Effector CD8-positive, alpha-beta T cell (primary cell): ENCODE measurements at places on chromosomes 11 and 22.

- DNase-seq = no peak
These were observed 220.7 kb upstream of the BLID start for GRCh38 chr11:122336706-122337105.

- DNase-seq = no peak
These were observed 77.8 kb upstream of the DDI1 start for GRCh38 chr11:103958475-103959215.

GRCh38 chr11:72642043-72642883 lies 32.0 kb downstream of the PDE2A start:
- no peak for DNase-seq

- DNase-seq = no peak
These were observed 90.0 kb downstream of the ARHGAP42 start for GRCh38 chr11:100777103-100777502.

DNA sequence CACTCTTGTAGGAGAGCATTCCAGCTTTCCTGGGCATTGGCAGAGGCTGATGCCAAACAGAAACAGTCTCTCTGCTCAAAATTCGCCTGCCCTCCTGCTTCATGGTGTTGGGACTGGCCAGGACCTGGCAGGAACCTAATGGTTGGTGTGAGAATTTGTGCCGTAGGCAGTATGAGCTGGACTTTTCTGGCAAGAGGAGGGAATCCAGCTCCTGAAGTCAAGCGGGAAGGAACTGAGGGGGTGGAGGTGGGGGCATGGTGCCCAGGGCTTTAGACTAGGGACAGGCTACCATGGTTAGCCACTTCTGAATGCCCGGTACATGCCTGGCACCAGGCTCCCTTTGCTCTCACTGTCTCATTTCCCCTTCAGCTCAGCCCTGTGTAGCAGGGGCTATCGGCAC lies 6.9 kb upstream of the TOMM22 start:
- DNase-seq = no peak

- no peak for DNase-seq
These were observed 1.8 kb downstream of the CD82 start for GRCh38 chr11:44566952-44567875.

- no peak for DNase-seq
These were observed 1031.1 kb downstream of the TBC1D22A start for GRCh38 chr22:47793304-47794101.

- no peak for DNase-seq
These were observed 66.1 kb downstream of the SCN3B start for GRCh38 chr11:123588117-123588863.

GRCh38 chr22:29225422-29226090 lies 19.9 kb downstream of the EMID1 start:
- DNase-seq = no peak

GRCh38 chr11:120773501-120774031 lies 250.3 kb upstream of the TBCEL start:
- no peak for DNase-seq

- DNase-seq = no peak
These were observed 28.1 kb downstream of the ALKBH3 start for GRCh38 chr11:43908683-43909082.

DNA sequence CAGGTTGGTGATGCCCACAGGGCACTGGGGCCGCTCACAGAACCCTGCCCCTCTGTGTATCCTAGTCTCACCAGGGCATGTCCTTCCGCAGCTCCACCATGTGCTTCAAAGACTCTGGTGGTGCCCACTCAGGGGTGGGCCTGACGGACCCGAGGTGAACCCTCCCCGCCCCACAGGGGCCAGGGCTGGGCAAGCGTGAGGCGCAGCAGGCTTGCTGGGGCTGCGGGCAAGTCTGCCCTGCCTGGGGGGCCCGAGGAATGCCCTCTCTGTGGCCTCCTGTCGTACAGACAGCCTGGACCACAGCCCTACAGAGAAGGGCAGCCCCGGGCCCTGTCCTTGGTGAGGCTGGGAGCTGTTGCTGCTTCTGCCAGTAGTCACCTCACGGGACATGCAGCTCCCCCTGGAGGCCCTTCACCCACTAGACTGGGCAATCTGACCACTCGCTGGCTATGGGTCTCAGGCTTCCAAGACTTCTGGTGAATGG lies 40.2 kb downstream of the TBX1 start:
- DNase-seq = no peak

GRCh38 chr22:41919357-41920224 lies 4.7 kb upstream of the SHISA8 start:
- DNase-seq = peak; percentile 42

DNA sequence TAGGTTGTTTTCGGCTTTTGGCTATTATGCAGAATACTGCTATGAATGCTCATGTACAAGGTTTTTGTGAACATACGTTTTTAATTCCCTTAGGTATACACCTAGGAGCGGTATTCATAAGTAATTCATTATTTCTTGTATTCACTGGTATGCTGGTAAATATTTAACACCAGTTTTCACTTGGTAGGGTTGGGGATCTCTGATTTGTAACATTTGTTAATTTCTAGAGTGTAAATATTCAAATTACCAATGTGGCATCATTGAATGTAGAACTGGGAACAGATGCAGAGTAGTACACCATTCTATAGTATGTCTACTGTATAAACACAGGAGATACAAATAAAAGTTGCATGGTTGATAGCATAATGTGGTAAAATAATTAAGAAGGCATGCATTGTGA lies 16.3 kb downstream of the GVQW3 start:
- no peak for DNase-seq

- DNase-seq = no peak
These were observed 113.0 kb downstream of the ARHGAP8 start for GRCh38 chr22:44865193-44866057.

GRCh38 chr11:129451524-129451923 lies 75.9 kb downstream of the BARX2 start:
- DNase-seq = no peak

- no peak for DNase-seq
These were observed 178.1 kb downstream of the ST3GAL4 start for GRCh38 chr11:126533560-126533959.

DNA sequence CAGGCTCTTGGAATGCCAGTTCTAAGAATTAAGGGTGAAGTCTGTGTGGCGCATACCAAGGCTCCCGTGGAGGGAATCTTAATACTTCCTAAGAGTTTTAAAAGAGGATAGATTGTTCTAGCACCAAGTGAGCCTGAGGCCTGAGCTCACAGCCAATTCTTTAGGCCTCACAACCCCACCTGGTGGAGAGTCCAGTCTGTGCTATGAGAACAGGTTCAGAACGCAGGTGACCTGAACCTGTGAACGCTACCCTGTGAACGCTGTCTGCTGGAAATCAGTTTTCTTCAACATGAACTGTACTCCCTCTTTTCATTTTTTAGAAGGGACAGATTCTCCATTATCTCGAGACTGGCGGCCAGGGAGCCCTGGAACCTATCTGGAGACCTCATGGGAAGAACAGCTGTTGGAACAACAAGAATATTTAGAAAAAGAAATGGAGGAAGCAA lies 43.2 kb upstream of the DLAT start:
- DNase-seq = peak; percentile 36

DNA sequence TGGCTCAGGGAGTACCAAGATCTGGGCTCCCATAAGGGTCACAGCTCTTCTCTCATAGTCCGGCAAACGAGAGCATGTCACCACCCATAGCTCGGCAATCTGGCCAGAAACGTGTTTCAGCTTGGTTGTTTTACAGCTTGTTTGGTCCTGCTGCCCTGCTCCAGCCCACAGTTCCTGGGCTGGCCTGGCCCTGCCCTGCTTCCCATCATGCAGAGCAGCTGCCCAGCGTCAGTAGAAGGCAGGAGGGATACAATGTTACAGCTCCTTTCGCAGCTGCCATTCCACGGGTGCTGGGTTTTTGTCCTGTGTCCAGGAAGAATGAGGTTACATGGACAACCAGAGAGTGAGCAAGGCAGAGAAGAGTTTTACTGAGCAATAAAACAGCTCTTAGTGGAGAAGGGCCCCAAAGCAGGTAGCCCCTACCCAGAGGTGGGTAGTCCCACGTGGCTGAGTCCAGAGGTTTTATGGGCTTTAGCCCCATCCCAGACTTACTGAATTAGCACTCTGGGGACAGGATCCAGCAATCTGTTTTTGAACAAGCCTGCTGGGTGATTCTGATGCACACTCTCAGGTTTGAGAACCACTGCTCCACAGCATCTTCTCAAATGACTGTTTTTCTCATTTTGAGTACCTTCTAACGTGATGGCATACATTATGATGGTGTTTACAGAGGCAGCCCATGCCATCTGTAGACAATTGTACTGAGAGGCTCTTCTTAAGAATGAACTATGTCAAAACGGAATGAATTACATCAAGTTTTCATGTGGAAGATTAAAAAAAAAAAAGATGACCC lies 5.8 kb upstream of the MS4A18 start:
- DNase-seq = no peak

DNA sequence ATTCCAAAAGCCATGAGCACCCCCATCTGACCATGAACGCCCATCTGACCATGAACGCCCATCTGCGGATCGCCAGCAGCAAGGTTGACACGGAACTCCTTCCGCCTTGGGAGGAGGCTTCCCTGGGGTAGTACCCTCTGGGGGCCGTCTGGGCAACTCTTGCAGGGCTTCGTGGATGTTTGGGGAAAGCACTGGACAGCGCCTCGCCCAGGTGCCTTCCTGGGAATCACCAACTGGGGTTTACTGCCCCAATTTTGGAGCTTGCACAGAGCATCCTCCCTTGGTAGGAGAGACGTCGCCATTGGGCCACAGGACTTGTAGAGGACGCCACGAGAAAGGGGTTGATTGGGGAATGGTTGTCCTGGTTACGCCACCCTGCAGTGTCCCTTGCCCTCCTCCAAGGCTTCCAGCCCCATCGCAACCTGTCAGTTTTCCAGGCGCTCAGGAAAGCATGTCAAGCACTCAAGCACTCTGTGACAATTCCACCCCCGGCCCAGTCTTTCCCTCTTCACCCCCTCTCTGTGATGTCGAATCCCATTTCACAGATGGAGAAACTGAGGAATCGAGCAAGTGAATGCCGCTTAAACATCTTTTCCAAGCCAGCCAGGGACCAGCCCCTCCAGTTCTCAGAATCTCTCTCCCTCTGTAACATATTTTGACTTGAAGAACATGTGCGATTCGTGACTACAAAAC lies 914 bp upstream of the PRDM11 start:
- no peak for DNase-seq

GRCh38 chr22:50298937-50299784 lies 8.3 kb downstream of the PLXNB2 start:
- no peak for DNase-seq

DNA sequence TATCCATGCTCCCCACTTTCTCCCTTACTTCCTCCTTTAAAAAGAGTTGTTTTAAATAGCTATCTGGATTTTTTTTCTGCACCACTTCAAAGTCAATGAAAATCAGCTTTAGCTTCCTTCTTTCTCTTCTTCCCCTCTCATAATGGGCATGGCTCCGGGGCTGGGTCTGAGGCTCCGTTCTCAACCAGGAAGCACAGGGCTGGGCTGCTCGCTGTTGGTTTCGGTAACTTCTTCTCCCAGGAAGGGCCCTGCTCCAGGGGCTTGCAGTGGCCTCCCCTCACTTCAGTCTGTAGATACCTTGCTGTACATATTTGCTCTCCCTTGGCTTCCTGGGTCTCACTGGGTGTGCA lies 23.8 kb downstream of the MICAL2 start:
- DNase-seq = no peak

DNA sequence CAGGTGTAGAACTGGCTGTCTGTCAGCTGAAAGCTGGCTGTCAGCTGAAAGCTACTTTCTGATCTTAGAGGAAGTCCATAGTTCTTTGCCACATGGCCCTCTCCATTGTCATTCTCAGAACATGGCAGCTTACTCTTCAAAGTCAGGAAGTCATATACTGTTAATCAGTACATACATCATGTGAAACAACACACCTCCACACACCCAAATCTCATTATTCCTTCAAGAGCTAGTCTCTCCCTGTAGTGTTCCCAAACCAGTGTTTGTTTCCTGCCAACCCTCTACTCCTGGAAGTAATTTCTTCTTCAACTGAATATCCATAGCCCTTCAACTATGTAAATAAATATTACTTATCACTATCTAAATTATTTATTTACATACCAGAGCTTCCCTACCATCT lies 58.9 kb downstream of the OR5AK2 start:
- no peak for DNase-seq

GRCh38 chr22:36659762-36660509 lies 43.6 kb downstream of the CACNG2 start:
- DNase-seq = no peak

DNA sequence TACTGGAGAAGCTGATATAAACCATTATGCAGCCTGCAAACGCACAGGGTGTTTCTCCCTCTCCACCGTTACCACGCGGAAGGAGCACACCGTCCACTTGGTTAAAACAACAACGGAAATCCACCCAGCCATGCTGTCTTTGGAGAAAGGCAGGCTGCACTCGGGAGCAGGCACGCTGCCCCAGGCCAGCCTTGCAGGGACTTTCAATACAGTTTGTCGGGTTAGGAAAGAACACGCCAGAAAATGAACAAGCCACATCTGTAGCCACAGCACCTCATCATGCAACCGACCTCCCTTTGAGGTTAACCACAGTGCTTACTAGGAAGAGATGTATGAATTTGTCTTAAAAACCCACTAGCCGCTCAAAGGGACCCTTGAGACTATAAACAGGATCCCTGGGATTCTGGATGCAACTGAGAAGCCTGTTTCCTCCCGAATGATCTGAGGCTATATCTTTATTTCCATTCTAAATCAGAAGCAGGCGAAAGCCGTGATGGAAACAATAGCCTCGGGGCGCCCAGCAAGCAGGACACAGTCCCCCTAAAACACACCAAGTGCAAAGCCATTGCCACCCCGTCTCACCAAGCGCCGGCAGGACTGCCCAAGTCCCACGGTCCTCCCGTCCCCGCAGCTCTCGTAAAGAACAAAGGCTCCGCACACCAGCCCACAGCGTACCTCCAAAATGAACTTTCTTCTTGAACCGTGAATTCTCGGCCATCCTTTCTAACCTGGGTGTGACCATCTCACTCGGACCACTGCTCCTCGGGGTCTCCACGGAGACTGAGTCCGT lies 318.9 kb downstream of the CTTN start:
- DNase-seq = no peak

DNA sequence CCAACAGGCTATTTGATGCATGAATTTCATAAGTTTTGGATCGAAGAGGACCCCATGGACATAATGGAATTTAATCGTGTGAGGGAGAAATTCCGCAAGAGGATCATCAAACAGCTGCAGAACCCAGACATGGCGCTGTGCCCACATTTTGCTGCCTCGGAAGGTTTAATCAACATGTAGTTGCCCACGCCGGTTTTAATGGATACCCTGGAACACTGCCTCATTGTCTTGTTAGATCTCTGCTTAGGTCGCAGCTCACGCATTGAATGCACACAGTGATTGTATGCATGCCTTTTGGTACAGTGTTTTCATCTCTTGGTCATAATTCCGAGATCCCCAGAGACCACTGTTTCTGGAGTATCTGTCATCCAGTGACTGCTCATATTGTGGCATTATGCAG lies 46.8 kb downstream of the SLN start:
- DNase-seq = no peak
